OCI-LY7 (cell line): ENCODE measurements at places on chromosomes 3 and 15. TPM values are rescaled to one million over a fixed set of nuclear protein-coding genes. Genes with fewer than 3 reads are reported as not detected.

PARP15 gene
- total RNA-seq = 0.70 and 0.81 TPM in 2 replicates

SYNPR gene
- not detected in 2 replicates for total RNA-seq

GOLGA8S gene
- total RNA-seq = 0.09 and 0.10 TPM in 2 replicates

C3orf20 gene
- 2.2 and 3.6 TPM in 2 replicates for total RNA-seq

UROC1 gene
- total RNA-seq = not detected in 2 replicates

ADAMTS17 gene
- not detected in 2 replicates for total RNA-seq

ITIH3 gene
- not detected in 2 replicates for total RNA-seq

DUOXA1 gene
- total RNA-seq = not detected in 2 replicates

CP gene
- total RNA-seq = not detected in 2 replicates

THAP10 gene
- not detected in 2 replicates for total RNA-seq

GALNT15 gene
- total RNA-seq = not detected in 2 replicates

DNAH1 gene
- 5.8 and 10.5 TPM in 2 replicates for total RNA-seq

GOLGA6L9 gene
- total RNA-seq = 7.4 TPM in 2 replicates

LRRN1 gene
- not detected in 2 replicates for total RNA-seq

TERC gene
- total RNA-seq = 10.7 and 15.9 TPM in 2 replicates

SNTN gene
- not detected in 2 replicates for total RNA-seq

RAD51 gene
- 86.8 and 107 TPM in 2 replicates for total RNA-seq

CCDC33 gene
- total RNA-seq = not detected in 2 replicates

SLC24A5 gene
- not detected in 2 replicates for total RNA-seq

GRAMD2A gene
- not detected in 2 replicates for total RNA-seq

MKRN3 gene
- not detected in 2 replicates for total RNA-seq

CMTM7 gene
- 19.0 TPM in 2 replicates for total RNA-seq

HYAL3 gene
- 3.5 and 4.4 TPM in 2 replicates for total RNA-seq

WDR93 gene
- not detected in 2 replicates for total RNA-seq

GOLGA8M gene
- total RNA-seq = not detected in 2 replicates

EPHA3 gene
- total RNA-seq = not detected in 2 replicates

TAGLN3 gene
- not detected in 2 replicates for total RNA-seq

CILP gene
- total RNA-seq = 0.06 TPM in 1 of 2 replicates, not detected in the other

OSTN gene
- total RNA-seq = not detected in 2 replicates

SCN5A gene
- total RNA-seq = not detected in 2 replicates

DIPK2A gene
- total RNA-seq = 22.7 and 28.6 TPM in 2 replicates

CPNE9 gene
- 0.22 TPM in 1 of 2 replicates, not detected in the other for total RNA-seq

LIPC gene
- total RNA-seq = not detected in 2 replicates
